Stomach (tissue), 19 donors: ENCODE measurements at places on chromosomes 16 and 17. TPM values are rescaled to one million over a fixed set of nuclear protein-coding genes. Genes with fewer than 3 reads are reported as not detected.

DNA sequence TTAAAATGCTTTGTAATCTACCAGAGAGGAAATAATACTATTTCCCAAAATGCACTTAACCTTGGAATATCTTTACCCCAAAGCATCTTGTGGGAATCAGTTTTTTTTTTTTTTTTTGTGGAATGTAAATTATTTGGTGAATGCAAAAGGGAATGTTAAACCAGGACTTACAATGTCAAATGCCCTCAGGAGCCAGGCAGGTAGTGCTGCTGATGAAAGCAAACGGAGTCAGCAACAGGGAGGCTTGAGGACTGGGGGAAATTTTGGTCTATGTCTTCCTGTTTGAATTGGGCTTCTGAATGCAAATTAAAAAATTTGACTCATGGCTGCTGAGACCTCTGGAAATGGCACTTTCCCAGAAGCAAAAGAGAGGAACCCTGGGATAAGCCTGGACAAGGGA, 96.5 kb upstream of the NLRP1 start:
- no peaks in the 10 kb centered on the region for H3K36me3 ChIP-seq
- no peak overlapping the region for H3K27ac ChIP-seq
- no peak for DNase-seq
- no peaks in the 10 kb centered on the region for H3K4me1 ChIP-seq

GRCh38 chr16:89723279-89724250, 2.2 kb downstream of the ZNF276 start:
- DNase-seq = peak; percentile 45
- H3K27me3 ChIP-seq = no peaks in the 10 kb centered on the region
- H3K4me1 ChIP-seq = peaks cover 69% of the 10 kb centered on the region
- H3K4me3 ChIP-seq = no peak overlapping the region
- H3K27ac ChIP-seq = peak overlapping the region; percentile 96

FBXO47 gene
- not detected for total RNA-seq

GRCh38 chr17:78387977-78388941, 9.8 kb downstream of the PGS1 start:
- H3K4me1 ChIP-seq = peaks cover 97% of the 10 kb centered on the region
- no peak for DNase-seq
- no peak overlapping the region for H3K4me3 ChIP-seq
- peaks cover 19% of the 10 kb centered on the region for H3K36me3 ChIP-seq

ABCA8 gene
- total RNA-seq = 210 TPM

- H3K36me3 ChIP-seq = no peaks in the 10 kb centered on the region
- peaks cover 8% of the 10 kb centered on the region for H3K27me3 ChIP-seq
- H3K27ac ChIP-seq = no peak overlapping the region
- no peak overlapping the region for H3K4me3 ChIP-seq
- DNase-seq = no peak
Observed at GRCh38 chr16:48110982-48111381, 44.8 kb downstream of the ABCC12 start.

TIMM22 gene
- total RNA-seq = 7.6 TPM

GRCh38 chr17:39200070-39200879, at the start of gene RPL19:
Gene RPL19, plus strand, starts transcription at chr17:39200283. Its CDS starts 62 bp downstream, at chr17:39200345.
- peak within 1 kb of the TSS; percentile 96 for H3K27ac ChIP-seq
- H3K4me3 ChIP-seq = peak within 1 kb of the TSS; percentile 85
- H3K36me3 ChIP-seq = peaks cover 41% of the 10 kb centered on the region
- peak; percentile 81 for DNase-seq
- peaks cover 38% of the 10 kb centered on the region for H3K4me1 ChIP-seq

GRCh38 chr16:84603140-84603816, 14.6 kb downstream of the COTL1 start:
- H3K27me3 ChIP-seq = no peaks in the 10 kb centered on the region
- H3K4me3 ChIP-seq = peak overlapping the region; percentile 3
- no peak for DNase-seq
- H3K36me3 ChIP-seq = peaks cover 5% of the 10 kb centered on the region
- peak overlapping the region; percentile 90 for H3K27ac ChIP-seq
- peaks cover 81% of the 10 kb centered on the region for H3K4me1 ChIP-seq

GRCh38 chr17:39095309-39095686, 56.1 kb downstream of the PLXDC1 start:
- H3K27me3 ChIP-seq = peaks cover 13% of the 10 kb centered on the region
- H3K36me3 ChIP-seq = no peaks in the 10 kb centered on the region
- DNase-seq = no peak

CYGB gene
- 40.4 TPM for total RNA-seq

GRCh38 chr16:9275816-9276354, 184.4 kb downstream of the HAPSTR1 start:
- no peaks in the 10 kb centered on the region for H3K27me3 ChIP-seq
- H3K4me3 ChIP-seq = no peak overlapping the region
- H3K36me3 ChIP-seq = no peaks in the 10 kb centered on the region

MVP gene
- total RNA-seq = 210 TPM

- DNase-seq = no peak
- no peaks in the 10 kb centered on the region for H3K27me3 ChIP-seq
- peaks cover 3% of the 10 kb centered on the region for H3K4me1 ChIP-seq
- H3K27ac ChIP-seq = no peak overlapping the region
Observed at GRCh38 chr16:57115514-57116182, 23.3 kb downstream of the CPNE2 start.

ZNF624 gene
- 10.4 TPM for total RNA-seq

USP36 gene
- 42.0 TPM for total RNA-seq

- H3K27me3 ChIP-seq = no peaks in the 10 kb centered on the region
- H3K4me1 ChIP-seq = peaks cover under 1% of the 10 kb centered on the region
- H3K4me3 ChIP-seq = no peak overlapping the region
- no peaks in the 10 kb centered on the region for H3K36me3 ChIP-seq
- H3K27ac ChIP-seq = no peak overlapping the region
Observed at GRCh38 chr16:71467810-71468209, 5.8 kb upstream of the ZNF23 start.

C17orf50 gene
- total RNA-seq = not detected

LRRC75A gene
- 17.0 TPM for total RNA-seq

DNA sequence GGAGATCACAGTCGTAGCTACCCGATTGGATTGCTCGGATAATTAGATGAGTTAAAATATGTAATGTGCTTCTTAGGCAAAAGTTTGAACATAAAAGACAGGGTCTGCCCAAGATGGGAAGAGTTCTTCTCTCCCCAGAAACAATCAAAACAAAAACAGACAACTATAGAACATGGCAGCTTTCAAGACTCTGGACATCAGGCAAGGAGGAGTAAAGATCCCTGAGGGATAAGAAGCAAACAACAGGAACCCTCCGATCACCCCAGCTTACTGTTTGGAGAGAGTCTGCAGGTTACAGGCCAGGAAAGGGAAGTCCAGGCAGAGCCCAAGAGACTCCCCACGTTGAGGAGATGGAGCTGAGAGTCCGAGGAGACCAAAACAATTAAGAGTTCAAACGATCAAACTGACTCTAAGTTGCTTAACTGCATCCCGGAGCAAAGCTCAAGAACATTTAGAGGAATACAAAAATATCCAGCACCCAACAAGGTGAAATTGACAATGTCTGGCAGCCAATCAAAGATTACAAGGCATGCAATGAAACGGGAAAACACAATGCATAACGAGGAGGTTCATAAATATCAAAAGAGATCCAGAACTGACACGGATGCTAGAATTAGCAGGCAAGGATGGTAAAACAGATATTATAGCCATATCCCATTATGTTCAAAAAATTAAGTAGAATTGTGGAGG, 3.9 kb downstream of the ASGR2 start:
- H3K36me3 ChIP-seq = no peaks in the 10 kb centered on the region
- no peak overlapping the region for H3K27ac ChIP-seq
- H3K4me3 ChIP-seq = no peak overlapping the region
- DNase-seq = no peak
- H3K4me1 ChIP-seq = no peaks in the 10 kb centered on the region

GRCh38 chr16:80113873-80114574, 426.8 kb upstream of the DYNLRB2 start:
- H3K4me3 ChIP-seq = no peak overlapping the region
- no peaks in the 10 kb centered on the region for H3K36me3 ChIP-seq
- no peaks in the 10 kb centered on the region for H3K4me1 ChIP-seq
- no peak overlapping the region for H3K27ac ChIP-seq
- no peaks in the 10 kb centered on the region for H3K27me3 ChIP-seq
- DNase-seq = no peak

DNA sequence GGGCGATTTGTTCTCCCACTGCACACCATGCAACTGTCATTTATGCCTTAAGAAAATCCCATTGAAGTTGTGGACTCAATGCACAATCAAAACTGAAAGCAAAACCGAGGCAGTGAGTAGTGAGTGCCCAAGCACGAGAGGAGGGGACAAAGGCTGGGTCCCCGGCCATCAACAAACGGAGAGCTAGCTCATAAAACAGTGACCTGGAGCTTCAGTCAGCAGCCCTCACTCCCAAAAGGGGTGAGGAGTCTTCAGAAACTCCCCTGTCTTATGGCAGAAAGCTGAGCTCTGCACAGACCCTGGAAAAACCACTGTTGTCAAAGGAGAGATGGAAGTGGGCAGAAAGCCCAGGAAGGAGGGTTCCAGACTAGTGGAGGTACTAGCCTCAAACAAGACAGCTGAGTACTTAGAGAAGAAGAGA, 96.9 kb downstream of the ADCY9 start:
- peaks cover 42% of the 10 kb centered on the region for H3K4me1 ChIP-seq
- H3K27me3 ChIP-seq = no peaks in the 10 kb centered on the region
- DNase-seq = no peak
- peak overlapping the region; percentile 39 for H3K4me3 ChIP-seq
- no peaks in the 10 kb centered on the region for H3K36me3 ChIP-seq
